ENCODE measurements at places on chromosomes 7 and 10. TPM values are rescaled to one million over a fixed set of nuclear protein-coding genes. Genes with fewer than 3 reads are reported as not detected.

The SH2B2 gene
- total RNA-seq = 4.6 TPM

The FIGNL1 gene
- 9.7 TPM for total RNA-seq

DNA sequence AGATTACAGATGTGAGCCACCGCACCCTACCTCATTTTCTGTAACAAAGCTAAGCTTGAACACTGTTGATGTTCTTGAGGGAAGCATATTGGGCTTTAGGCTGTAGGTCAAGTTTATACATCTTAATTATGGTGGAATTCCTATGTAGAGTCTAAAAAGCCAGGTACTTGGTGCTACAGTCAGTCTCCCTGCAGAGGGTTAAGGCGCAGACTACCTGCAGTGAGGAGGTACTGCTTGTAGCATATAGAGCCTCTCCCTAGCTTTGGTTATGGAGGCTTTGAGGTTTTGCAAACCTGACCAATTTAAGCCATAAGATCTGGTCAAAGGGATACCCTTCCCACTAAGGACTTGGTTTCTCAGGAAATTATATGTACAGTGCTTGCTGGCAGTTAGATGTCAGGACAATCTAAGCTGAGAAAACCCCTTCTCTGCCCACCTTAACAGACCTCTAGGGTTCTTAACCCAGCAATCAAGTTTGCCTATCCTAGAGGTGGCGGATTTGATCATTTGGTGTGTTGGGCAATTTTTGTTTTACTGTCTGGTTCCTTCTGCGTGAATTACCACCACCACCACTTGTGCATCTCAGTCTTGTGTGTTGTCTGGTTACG lies 6.0 kb downstream of the PPIA start:
- DNase-seq = no peak

GRCh38 chr10:130655313-130656186 lies 519.4 kb downstream of the GLRX3 start:
- no peak for DNase-seq
